Stimulated activated CD4-positive, alpha-beta T cell treated with anti-CD3 and anti-CD28 coated beads, Interleukin-1b, Interleukin-23, amount 100 ng/mL, for 48 hours (primary cell): ENCODE measurements at places on chromosomes 5 and 9.

DNA sequence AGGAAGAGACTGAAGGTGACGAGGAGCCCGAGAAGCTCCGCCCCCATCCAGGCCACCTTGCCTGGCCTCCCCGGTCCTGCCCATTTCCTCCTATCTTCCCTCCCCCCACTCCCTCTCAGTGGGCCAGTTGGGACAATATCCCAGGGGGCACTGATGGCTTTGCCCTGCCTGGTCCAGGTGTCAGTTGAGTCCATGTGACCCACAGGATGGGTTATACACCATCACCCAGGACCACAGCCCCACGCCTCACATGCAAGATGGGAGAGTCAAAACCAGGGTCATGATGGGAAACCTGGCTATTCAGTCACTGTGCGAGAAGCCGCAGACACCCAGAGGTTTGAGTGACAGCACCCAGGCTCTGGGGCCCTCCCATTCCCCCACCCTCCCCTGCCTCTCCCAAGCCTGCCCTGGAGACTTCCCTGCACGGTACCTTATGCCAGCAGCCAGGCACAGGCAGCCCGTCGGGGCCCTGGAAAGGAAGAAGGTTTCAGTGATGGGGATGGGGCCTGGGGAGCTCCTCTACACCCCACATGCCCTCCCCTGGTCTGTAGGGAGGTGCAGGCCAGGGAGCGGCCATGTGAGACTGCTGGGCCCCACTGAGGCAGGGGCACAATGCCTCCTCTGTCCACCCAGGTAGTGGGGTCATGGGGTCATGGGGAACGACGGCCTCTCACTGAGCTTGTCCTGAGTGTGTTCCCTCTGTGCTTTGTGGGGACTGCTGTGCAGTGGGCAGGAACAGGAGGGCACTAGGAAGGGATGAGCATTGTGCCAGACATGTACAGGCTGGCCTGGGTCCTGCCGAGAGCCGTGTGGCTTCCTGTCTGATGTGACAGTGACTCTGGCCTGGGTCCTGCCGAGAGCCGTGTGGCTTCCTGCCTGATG, 6.3 kb upstream of the PHYKPL start:
- DNase-seq: no peak

DNA sequence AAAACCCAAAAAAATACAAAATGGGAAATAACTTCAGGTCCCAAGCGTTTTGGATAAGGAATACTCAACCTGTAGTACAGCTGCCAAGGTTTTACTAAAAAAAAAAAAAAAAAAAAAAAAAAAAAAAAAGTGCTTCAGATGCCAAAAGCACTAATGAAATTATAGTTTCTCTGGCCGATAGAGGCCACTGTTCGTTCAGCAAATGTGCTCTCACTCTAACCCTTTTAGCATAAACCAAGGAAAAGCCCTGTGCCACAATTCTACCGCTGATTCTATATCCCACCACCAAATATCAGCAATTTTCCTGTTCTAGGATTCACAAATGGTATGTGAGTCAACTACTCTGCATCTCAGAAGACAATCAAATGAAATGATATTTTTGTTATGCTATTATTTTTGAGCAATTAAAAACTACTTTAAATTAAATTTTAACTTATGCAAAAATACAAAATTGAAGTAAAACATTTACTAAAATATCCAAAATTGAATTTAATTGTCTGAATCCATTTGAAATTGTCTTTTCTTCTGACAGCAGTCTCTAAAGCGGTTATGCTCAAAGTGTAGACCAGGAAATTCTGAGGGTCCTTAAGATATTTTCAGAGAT, 79.8 kb downstream of the RICTOR start:
- DNase-seq: peak; percentile 8

DNA sequence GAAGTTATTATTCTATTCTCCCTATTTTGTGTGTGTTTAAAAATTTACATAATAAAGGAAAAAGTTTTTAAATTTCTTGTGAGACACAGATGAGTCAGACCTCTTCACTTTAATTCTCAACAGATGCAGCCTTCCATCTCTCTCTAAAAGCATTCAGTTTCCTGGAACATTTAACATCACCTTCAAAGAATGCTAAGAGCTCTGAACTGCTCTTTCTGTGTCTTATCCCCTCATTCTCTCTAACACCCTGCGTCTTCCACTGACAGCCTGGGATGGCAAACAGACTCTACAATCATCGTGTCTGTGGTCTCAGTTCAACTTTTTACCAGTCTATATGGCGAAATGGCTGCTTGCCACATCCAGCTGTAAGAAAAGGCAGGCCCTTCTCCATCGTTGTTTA, 173.0 kb downstream of the HINT1 start:
- DNase-seq: no peak

DNA sequence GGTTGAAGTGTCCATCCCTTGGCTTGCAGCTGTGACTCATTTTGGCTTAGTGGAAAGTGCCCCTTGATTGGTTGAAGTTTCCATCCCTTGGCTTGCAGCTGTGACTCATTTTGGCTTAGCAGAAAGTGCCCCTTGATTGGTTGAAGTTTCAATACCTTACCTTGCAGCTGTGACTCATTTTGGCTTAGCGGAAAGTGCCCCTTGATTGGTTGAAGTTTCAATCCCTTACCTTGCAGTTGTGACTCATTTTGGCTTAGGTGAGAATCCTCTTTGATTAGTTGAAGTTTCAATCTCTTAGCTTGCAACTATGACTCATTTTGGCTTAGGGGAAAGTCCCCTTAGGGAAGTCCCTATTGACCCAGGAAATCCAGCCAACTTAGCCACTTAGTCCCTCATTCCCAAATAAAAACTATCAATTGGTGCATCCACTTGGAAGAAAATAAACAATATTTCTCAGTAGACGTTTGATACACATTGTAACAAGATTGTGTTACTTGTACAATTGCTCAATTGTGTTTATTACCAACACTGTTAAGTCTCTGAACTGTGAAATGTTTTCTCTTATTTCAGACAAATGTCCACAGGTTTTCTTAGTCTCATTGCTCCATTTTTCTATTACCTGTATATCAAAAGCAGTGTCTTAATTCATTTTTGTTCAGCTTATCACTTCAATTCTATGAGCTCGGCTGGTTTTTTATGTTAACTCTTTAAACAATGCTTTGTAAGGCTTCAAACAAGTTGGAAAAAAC, 2308.8 kb upstream of the ACO1 start:
- peak; percentile 53 for DNase-seq

- no peak for DNase-seq
These were observed 97.9 kb downstream of the AOPEP start for GRCh38 chr9:94824411-94824810.

GRCh38 chr5:126506079-126506478, 82.9 kb downstream of the GRAMD2B start:
- no peak for DNase-seq

DNA sequence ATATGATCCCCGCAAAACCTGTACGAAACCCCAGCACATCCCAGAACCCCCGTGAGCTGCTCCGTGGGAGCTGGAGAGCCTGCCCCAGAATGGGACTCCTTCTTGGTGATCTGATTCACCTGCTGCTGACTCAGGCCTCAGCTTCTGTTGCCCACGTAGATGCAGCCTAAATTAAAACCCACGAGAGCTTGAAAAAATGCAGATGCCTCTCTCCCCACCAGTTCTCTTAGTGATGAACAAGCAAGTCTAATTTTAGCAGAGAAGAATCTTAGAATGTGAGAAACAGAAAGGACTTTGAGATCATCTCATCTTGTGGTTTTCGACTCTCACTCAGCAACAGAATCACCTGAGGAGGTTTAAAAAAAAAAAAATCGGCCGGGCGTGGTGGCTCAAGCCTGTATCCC, 57.6 kb downstream of the TMOD1 start:
- peak; percentile 42 for DNase-seq

- no peak for DNase-seq
These were observed 26.9 kb downstream of the GLT6D1 start for GRCh38 chr9:135612437-135612836.

- DNase-seq: no peak
These were observed 43.6 kb upstream of the PCSK1 start for GRCh38 chr5:96476654-96477053.

GRCh38 chr5:108129129-108129528, 252.8 kb downstream of the FBXL17 start:
- DNase-seq: no peak

GRCh38 chr5:57468481-57469163, 14.0 kb downstream of the ACTBL2 start:
- DNase-seq: no peak

GRCh38 chr9:70156729-70157128, 102.0 kb upstream of the SMC5 start:
- no peak for DNase-seq

DNA sequence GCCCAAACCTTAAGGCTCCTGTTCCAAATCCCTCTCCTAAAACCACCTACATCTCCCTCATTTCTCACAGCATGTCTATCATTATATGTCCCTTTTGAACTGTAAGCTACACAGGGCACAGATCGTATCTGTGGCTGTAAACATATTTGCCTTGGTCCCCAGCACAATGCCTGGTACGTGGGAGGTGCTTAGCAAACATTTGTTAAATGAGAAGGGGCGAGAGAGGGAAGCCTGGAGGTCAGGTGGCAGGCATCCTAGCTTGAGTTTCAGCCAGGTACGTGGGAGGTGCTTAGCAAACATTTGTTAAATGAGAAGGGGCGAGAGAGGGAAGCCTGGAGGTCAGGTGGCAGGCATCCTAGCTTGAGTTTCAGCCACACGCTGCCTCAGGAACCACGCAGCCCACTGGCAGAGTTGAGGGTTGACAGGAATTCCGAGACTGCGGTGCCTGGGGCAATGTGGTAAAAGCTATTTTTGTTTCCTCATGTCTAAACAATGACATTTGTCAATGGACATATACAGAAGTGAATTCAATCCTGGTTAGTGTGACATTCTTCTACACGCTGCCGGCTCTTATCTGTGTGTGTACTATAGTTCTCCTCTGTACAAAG, 113.6 kb downstream of the EFNA5 start:
- no peak for DNase-seq

GRCh38 chr9:121299467-121300282, 31.7 kb downstream of the GSN start:
- DNase-seq: no peak

- DNase-seq: no peak
These were observed 35.0 kb upstream of the TLE1 start for GRCh38 chr9:81724242-81724889.

- DNase-seq: no peak
These were observed 146.3 kb downstream of the ERCC6L2 start for GRCh38 chr9:96021551-96022444.

DNA sequence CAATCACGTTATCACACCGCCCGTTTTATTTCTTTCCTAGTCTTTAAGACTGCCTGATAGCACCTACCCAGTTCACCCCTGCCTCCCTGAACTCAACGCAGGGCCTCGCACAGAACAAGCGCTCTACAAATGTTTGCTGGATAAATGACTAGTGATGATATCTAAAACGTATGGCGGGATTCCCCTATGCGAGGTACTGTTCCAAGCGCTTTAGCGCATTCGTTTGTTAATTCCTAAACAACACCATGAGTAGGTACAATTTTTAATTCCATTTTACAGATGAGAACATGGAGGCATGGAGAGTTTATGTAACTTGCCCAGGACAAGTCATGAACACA, 6.6 kb downstream of the POU4F3 start:
- no peak for DNase-seq

DNA sequence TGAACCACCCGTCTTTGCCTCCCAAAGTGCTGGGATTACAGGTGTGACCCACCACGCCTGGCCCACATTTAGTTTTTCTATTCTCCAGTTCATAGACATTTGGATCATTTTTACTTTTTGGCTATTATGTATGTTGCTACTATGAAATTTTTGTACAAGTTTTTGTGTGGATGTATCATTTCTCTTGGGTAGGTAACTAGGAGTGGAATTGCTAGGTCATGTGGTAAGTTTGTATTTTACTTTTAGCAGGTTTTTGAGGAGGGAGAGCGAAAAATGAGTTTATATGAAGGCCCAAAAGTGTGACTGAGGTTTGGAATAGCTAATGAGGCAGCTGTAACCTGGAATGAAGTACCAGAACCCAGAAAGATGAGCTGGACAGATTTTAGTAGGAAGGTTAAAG, 35.2 kb downstream of the ARHGAP26 start:
- DNase-seq: no peak

- no peak for DNase-seq
These were observed 62.8 kb downstream of the TRPM3 start for GRCh38 chr9:71058660-71059059.

- no peak for DNase-seq
These were observed 18.3 kb upstream of the NEK6 start for GRCh38 chr9:124239249-124240073.

DNA sequence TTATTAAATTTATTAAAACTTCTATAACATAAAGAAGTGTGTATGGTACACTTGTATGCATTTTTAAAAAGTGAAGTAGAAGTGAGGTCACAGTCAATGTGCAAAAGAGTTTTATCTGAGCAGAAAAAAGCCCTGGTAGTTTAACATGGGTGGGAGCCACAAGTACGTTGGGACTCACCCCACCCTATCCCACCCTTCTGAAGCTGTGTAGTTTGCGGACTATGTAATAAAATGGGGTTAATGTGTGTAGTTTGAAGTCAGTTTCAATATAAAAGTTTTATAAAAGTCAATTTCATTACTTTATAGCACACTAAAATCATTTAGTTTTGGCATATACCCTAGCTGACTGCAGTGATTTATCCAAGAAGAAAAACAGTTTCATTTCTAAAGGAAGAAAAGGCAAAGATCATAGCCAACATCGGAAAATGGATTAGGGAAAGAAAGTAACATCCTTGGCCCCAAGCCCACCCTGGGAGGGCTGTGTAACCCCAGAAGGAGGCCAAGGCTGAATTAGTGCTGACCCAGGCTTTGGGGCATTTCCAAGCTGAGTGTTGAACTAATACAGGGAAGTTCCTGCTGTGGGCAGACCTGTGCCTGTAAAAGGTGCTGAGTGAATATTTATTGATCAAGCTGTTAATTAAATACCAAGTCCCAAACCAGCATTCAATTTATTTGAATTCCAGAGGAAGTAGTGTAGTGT, 398.6 kb upstream of the ADAMTSL1 start:
- no peak for DNase-seq

- DNase-seq: peak; percentile 81
These were observed 809 bp downstream of the HNRNPAB start for GRCh38 chr5:178204935-178205748.

- DNase-seq: no peak
These were observed 230.9 kb downstream of the FAM114A2 start for GRCh38 chr5:153807801-153808200.

GRCh38 chr5:54455413-54456157, at the start of gene HSPB3:
TSS of gene HSPB3 (plus strand) at chr5:54455699. CDS start at chr5:54455790, 91 bp downstream.
- DNase-seq: no peak

DNA sequence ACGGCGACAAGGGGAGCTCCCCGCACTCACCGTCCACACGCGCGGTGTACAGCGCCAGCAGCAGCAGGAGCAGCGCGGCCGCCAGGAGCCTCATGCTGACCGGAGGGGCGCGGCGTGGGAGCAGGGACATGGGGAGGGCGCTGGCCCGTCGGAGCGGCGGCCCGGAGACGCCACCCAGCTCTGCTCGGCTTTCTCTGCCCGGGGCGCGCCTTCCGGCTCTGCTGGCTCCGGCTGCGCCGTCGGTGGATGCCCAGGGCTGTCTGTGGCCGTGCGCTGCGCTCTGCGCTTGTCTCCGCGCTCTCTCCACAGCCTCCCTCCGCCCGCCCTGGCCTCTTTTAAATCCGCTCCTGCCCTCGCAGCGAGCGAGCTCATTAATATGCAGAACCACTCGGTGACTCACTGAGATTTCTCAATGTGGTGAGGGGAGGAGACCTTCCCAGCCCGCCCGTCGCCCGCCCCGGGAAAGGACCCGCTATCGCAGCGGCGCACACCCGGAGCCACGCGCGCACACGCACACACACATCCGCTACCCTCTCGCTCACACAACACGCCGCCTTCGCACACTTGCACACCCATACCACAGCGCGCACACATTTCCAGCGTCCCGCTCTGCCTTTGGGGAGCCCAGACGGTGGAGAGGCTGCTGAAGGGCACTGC, at the start of gene CXCL14:
CXCL14 (minus strand) TSS at position 307 of the 657 bp plus-strand sequence; CDS start at position 94, 213 bp downstream.
- DNase-seq: peak; percentile 13
